ENCODE measurements at places on chromosomes 16 and 17. TPM values are rescaled to one million over a fixed set of nuclear protein-coding genes. Genes with fewer than 3 reads are reported as not detected.

TBC1D3H gene
- not detected for total RNA-seq

DNA sequence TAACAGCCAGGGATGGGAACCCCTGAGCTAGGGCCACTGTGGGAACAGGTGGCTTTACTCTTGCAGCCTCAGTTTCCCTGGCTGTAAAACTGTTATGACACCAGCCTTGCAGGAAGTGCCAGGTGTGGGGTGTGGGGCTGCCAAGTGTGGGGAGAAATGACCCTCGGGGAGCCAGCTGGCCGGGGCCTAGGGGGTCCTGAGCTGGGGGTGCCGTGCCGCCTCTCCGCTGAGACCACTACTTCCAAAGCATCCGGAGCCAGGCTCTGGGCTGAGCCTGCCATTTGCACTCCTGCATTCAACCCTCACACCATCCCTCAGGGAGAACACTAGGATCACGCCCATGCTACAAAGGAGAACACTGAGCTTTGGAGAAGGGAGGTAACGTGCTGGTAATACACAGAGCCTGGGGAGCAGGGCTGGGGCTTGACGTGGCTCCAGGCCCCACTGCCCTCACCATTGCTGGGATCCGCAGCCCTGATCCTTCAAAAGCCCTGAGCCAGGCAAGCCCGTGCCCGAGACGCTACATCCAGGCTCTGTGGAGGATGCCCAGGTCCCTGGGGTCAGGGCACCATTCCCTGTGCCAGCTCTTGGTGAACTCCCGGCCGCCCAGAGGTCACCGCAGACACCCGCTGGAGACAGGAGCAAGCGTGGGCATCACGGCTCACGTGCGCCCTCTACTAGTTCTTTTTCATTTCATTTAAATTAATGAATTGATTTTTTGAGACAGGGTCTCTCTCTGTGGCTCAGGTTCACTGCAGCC, 28.8 kb upstream of the GINS2 start:
- peak; percentile 61 for DNase-seq

- DNase-seq: no peak
Observed at GRCh38 chr16:87216148-87216840, 100.9 kb downstream of the C16orf95 start.

- DNase-seq: peak; percentile 88
Observed at GRCh38 chr16:667780-668518, at the start of gene RHOT2. Gene RHOT2, plus strand, starts transcription at chr16:668132. Its CDS starts 68 bp downstream, at chr16:668200.

Measured in M059J (cell line).